Stimulated activated CD4-positive, alpha-beta T cell treated with anti-CD3 and anti-CD28 coated beads, Interleukin-4, amount 100 ng/mL, for 4 hours (primary cell): ENCODE measurements at places on chromosomes 3 and 15.
A peak's percentile ranks its signal among the peaks of the same experiment; 100 is the strongest.

GRCh38 chr3:159123877-159124276 lies 322.0 kb downstream of the MFSD1 start:
- no peak for DNase-seq

- no peak for DNase-seq
Observed at GRCh38 chr15:78004222-78004727, 73.2 kb downstream of the TBC1D2B start.

- DNase-seq = no peak
Observed at GRCh38 chr15:84666373-84666772, 8.4 kb upstream of the NMB start.

DNA sequence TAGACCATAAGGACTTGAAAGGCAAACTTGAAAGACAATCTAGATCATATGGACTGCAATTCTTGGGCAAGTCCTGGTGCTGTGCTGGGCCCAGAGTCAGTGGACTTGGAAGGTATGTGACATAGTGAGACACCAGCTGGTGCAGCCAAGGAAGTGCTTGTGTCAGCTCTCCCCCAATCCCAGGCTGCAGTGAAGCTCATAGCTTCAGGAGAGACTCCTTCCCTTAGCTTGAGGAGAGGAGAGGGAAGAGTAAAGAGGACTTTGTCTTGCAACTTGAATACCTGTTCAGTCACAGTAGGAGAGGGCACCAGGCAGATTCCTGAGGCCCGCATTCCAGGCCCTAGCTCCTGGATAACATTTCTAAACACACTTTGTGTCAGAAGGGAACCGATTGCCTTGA lies 127.4 kb upstream of the ZPLD1 start:
- no peak for DNase-seq

- DNase-seq = no peak
Observed at GRCh38 chr3:97699889-97700288, 64.7 kb upstream of the ARL6 start.

DNA sequence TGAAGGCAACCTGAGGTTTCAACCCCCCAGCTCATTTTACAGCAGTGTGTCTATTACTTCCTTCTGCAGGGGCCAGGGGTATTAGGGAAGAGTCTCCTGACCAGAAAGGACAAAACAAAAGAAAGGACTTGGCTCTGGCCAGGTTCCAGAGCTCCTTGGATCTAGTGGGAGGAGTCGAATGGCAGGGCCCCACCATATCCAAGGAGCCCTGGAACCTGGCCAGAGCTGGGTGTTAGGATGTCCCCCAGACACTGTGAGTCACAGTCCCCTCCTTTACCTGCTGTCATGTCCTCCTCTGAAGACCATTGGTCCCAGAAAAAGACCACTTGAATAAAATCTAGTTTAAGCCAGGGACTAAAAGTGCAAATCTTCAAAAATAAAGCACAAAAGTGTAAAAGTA lies 113.2 kb downstream of the EEFSEC start:
- no peak for DNase-seq

DNA sequence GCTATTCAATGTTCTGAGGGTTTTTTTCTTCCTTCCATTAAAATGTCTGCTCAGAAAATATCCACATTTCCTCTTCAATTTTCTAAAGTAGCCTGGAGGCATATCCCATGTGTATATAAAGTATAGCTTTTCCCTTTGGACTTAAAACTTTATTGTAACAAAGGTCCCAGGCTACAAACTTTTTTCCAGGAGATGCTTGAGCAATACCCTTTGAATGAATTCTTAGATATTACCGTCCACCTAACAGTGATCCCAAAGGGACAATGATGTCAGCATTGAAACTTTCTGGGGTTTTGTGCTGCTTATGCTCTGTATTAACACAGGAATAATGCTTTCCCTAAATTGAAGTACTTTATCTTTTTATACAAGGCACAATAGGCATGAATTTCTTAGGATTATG lies 525.2 kb downstream of the CADM2 start:
- DNase-seq = no peak

DNA sequence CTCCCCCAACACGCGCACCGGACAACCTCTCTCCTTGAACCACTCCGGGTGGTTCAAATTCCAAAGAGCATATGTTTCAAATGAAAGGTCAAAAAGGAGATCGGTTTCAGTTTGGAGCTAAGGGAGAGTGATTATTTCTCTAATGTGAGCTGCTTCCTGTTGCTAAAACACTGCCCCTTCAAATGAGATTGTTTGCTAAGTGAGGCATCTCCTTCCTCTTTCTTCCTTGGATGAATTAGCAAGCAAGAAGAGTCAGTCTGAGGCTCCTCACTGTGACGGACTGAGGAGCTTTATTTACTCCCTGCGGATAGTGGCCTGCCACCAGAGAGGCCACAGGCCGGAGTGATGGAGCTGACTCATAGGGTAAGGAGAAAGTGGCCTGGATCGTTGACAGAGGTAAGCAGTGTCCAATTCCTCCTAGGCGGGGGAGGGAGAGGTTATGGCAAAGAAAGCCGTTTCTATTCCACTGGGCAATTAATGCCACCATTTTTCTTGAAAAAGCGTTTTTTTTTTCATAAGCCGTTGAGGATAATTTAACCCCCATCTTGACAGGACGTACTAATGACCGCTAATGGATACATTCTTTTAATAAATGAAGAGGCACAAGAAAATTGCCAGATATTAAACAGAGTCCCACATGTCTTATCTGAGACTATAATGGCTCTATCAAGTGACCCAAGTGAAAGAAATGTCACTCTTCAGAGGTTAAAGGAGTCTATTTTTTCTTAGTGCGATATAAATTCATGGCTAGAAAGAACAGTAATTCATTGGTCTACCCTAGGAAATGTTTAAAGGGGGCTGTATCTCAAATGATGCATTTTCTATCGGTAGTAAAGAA lies 167.0 kb upstream of the ANKRD28 start:
- DNase-seq = no peak

GRCh38 chr3:119555309-119555735 lies 4.1 kb downstream of the CD80 start:
- DNase-seq = no peak

DNA sequence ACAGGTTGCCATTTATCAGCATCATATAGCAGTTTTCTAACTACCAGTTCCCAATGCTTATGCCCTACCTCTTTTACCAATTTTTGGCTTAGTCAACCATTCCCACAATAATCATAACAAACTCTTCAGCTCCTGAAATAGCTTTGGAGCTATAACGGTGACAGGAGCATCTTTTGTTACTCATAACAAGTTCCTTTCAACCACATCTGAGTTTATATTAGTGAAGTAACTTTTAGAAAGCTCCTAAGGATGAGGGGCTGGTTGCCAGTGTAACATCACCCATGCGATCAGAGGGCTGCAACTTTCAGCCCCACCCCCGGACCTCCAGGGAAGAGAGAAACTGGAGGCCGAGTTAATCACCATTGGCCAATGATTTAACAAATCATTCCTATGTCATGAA lies 495.3 kb upstream of the RASGRP1 start:
- DNase-seq = no peak

DNA sequence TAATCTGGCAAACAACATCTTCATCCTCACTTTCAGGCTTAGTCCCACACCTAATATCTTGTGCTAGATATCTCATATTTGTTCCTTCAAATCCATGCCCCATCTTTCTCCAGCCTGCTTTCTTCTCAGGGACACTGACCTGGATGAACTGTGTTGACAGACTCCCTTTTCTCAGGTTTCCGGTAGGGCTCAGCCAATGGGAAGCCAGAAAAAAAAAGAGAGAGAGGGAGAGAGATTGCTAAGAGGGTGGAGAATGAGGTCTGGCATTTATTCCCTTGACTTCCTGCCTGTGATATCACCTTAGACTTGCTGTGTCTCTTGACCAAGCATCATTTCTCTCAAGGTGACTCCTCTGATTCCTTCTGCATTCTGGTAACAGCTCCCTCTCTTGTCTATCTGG lies 145.6 kb upstream of the ABI3BP start:
- no peak for DNase-seq

- no peak for DNase-seq
Observed at GRCh38 chr15:37072181-37072580, 28.2 kb downstream of the MEIS2 start.

DNA sequence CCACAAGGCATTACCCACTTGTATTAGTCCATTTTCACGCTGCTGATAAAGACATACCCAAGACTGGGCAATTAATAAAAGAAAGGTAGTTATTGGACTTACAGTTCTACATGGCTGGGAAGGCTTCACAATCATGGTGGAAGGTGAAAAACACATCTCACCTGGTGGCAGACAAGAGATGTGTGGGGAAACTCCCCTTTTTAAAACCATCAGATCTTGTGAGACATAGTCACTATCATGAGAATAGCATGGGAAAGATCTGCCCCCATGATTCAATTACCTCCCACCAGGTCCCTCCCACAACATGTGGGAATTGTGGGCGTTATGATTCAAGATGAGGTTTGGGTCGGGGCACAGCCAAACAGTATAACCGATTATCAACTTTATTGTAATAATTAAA lies 17.0 kb upstream of the CMC1 start:
- DNase-seq = no peak

DNA sequence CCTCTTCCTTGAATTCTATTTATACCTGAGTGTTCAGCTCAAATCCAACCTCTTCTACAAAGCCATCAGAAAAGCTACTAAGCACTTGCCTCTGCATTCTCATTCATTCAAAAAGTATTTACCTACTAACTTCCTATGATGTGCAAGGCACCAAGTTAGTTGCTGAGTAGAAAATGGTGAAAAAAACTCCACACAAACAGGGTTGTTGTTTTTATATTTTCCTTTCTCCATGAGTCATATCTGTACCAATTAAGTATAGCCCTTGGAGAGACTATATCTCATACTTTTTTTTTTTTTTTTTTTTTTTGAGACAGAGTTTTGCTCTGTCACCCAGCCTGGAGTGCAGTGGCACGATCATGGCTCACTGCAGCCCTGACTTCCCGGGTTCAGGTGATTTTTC lies 67.7 kb downstream of the IGF2BP2 start:
- DNase-seq = no peak

DNA sequence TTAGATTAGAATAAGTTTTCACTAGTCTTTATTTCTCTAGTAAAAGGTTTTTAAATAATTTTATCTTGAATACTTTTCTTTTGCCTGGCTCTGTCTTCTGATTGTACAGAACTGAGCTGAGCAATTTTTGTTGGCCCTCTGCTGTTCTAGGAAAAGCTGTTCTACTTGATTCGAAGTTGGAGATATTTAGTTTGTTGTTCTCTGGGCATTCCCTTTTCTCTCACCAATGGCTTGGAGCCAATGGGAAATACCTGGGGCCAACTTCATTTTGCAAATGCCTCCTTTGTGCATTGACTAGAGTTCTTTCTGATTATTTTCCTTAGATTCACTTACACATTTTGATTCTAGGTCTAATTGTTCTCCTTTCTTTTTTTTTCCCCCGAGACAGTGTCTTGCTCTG lies 16.5 kb downstream of the ABHD5 start:
- no peak for DNase-seq

- DNase-seq = peak; percentile 55
Observed at GRCh38 chr3:160755776-160756304, at the start of gene PPM1L. Gene PPM1L, plus strand, starts transcription at chr3:160756231.

DNA sequence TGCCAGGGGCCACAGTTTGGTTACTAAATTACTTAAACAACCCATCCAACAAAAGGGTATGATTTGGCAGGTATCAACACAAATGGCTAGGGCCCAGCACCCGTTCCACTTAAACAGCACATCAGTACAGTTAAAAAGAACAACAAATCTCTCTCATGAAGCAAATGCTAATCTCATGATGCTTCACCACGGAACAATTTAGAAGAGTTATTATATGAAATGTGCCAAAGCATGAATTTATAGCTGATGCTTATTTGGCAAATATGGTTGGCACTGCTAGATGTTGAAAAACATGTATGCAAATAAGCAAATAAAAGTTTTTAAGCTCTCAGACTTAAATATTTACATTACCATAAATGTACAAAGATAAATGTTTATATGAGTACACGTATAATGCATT lies 2.3 kb downstream of the PEAK1 start:
- DNase-seq = no peak

DNA sequence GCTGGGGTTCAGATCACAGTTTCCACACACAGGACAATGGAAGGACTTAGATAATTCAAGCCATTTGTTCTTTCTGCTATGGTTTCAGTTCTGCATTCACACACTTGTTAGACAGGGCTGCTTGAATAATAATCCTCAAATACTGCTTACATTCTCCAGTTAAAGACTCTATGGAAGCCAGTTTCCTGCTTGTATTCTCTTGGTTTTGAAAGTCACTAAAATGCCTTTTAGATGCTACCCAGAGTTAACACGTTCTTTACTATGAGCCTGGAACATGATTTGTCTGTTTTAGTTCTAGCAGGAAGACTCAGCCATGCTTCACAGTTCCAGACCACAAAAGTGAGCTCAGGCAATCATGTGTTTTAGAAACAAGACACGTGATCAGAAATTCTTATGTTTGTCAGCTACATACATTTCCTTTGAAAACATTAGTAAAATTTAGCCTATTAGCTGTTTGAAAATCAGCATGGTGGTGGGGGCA lies 152.4 kb downstream of the LEKR1 start:
- no peak for DNase-seq

DNA sequence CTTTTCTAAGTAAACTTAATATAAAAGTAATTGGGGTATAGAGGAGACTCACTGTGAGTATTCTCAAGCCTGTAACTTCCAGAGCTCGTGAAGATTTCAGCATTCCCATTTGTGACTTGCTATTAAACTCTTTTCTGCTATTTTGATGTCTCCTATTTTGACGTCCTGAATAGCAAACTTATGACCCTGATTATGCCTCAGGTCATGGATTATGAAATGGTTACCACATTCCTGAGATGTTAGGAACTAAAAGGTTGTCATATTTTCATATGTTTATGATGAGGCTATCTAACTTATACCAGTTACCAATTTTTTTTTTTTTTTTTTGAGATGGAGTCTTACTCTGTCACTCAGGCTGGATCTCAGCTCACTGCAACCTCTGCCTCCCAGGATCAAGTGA lies 105.5 kb downstream of the ATG7 start:
- DNase-seq = no peak

DNA sequence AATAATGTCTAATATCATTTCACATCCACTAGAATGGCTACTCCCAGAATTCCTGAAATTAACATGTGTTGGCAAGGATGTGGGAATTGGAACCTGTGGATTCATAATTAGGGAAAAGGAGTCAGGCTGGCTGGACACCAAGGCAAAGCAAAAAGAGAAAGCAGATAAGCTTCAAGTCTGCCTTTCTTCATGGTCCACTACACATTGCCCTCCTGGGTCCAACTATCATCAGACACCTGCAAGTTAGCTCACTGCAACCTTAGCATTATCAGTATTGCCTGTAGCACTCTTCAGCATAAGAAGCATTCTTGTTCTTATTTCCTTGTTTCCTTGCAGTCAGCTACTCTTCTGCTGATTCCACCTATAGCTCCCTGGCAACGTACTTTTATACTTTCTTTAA lies 124.3 kb downstream of the ZNF280D start:
- no peak for DNase-seq

GRCh38 chr3:61111825-61112224 lies 139.4 kb downstream of the FHIT start:
- no peak for DNase-seq
